WTC11 (cell line): ENCODE measurements at places on chromosomes 4 and X. TPM values are rescaled to one million over a fixed set of nuclear protein-coding genes. Genes with fewer than 3 reads are reported as not detected.
A peak's percentile ranks its signal among the peaks of the same experiment; 100 is the strongest.

- peak; percentile 7 for DNase-seq
Measured at GRCh38 chr4:6916587-6917460, 7.2 kb downstream of the TBC1D14 start.

DNA sequence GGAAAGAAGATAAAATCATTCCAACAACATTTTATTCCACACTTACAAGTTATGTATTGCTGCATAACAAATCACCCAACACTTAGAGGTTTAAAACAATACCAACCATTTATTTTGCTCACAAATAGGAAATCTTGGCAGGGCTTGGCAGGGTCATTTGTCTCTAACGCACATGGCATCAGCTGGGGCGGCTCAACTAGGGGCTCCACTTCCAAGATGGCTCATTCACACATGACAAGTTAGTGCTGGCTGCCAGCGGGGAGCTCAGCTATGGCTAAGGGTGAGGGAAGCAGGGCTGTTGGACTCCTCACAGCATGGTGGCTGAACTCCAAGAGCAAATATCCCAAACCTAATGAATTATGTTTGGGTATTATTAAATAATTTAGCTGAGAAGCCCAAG lies 377.0 kb downstream of the ZNF674 start:
- no peak for DNase-seq

GRCh38 chrX:118212817-118213183 lies 96.2 kb upstream of the KLHL13 start:
- no peak for DNase-seq

DNA sequence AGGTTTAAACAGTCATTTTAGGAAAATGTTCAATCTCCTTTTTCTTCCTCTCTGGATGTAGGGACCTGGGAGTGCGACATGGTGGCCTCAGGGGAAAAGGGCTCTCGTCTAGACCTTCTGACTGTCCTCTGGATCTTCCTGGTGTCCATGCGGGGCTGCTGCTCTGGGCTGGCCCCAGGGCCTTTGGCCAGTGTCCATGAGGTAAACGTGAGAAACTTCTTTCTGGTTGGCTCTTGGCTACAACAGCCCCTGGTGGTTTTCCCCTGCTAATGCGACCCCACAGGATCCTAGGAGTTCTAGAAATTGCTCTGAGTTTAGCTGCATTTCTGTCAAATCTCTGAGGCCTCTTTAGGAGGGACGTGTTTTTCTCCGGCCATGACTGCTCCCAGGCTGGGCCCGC lies 85.7 kb downstream of the MFAP3L start:
- peak; percentile 52 for DNase-seq

- DNase-seq = peak; percentile 85
Measured at GRCh38 chrX:65034668-65035445, 58.6 kb upstream of the ZC4H2 start.

GRCh38 chr4:171521726-171522125 lies 291.5 kb upstream of the GALNTL6 start:
- DNase-seq = no peak

The GLOD5 gene
- 0.27 TPM in 1 of 3 replicates, not detected in the others for total RNA-seq
